ENCODE measurements at places on chromosomes 6 and 20. TPM values are rescaled to one million over a fixed set of nuclear protein-coding genes. Genes with fewer than 3 reads are reported as not detected.

The TP53RK gene
- total RNA-seq, result 19.5 TPM

The OR2H1 gene
- not detected for total RNA-seq

The UBD gene
- not detected for total RNA-seq

The CLIC5 gene
- total RNA-seq, result not detected

The PERP gene
- total RNA-seq, result 12.8 TPM

The POU3F2 gene
- total RNA-seq, result not detected

The SDCBP2 gene
- total RNA-seq, result 2.1 TPM

The TCF19 gene
- 8.4 TPM for total RNA-seq

The CDH4 gene
- total RNA-seq, result 4.8 TPM

The TDRD6 gene
- 0.33 TPM for total RNA-seq

The THBD gene
- 8.4 TPM for total RNA-seq

The VNN1 gene
- not detected for total RNA-seq

The LIN28B gene
- not detected for total RNA-seq

The HNF4A gene
- total RNA-seq, result not detected

The DSN1 gene
- total RNA-seq, result 8.3 TPM

The LRRC1 gene
- 12.1 TPM for total RNA-seq

The DEFB113 gene
- not detected for total RNA-seq

The L3MBTL1 gene
- total RNA-seq, result 6.2 TPM

The TMEM74B gene
- not detected for total RNA-seq

The NFATC2 gene
- under 0.01 TPM for total RNA-seq

The TAAR2 gene
- total RNA-seq, result not detected

The DEFB128 gene
- not detected for total RNA-seq

The GMEB2 gene
- total RNA-seq, result 10.9 TPM

The SLC35D3 gene
- total RNA-seq, result not detected

The FAM83C gene
- total RNA-seq, result not detected

The MAD2L1BP gene
- total RNA-seq, result 19.2 TPM

The RANBP9 gene
- total RNA-seq, result 39.8 TPM

The NMBR gene
- total RNA-seq, result under 0.01 TPM

The CALHM5 gene
- total RNA-seq, result 4.4 TPM

The GJA10 gene
- not detected for total RNA-seq

The RIPK1 gene
- 22.1 TPM for total RNA-seq

The HLA-DOA gene
- total RNA-seq, result not detected

The PPP1R16B gene
- under 0.01 TPM for total RNA-seq

The PTCRA gene
- not detected for total RNA-seq

The GMNN gene
- total RNA-seq, result 12.9 TPM

The DCDC2 gene
- total RNA-seq, result not detected

The COMMD7 gene
- 39.6 TPM for total RNA-seq

The SS18L1 gene
- 7.4 TPM for total RNA-seq

The CALHM6 gene
- 0.33 TPM for total RNA-seq

The DLGAP4 gene
- 25.9 TPM for total RNA-seq

The CLPSL2 gene
- total RNA-seq, result not detected

The SLC13A3 gene
- 4.1 TPM for total RNA-seq

The ZNF343 gene
- 15.0 TPM for total RNA-seq

The GSTA1 gene
- under 0.01 TPM for total RNA-seq

The TLDC2 gene
- under 0.01 TPM for total RNA-seq

The HUS1B gene
- total RNA-seq, result 0.77 TPM

The KHDC1L gene
- total RNA-seq, result not detected

The GNL1 gene
- 67.0 TPM for total RNA-seq

The DUSP15 gene
- total RNA-seq, result not detected

The GSTA3 gene
- total RNA-seq, result not detected

The WFDC12 gene
- not detected for total RNA-seq

The BFSP1 gene
- 2.3 TPM for total RNA-seq

The CPNE5 gene
- total RNA-seq, result 0.26 TPM

The BMP2 gene
- total RNA-seq, result 15.9 TPM

The GRM1 gene
- 0.17 TPM for total RNA-seq

The LBP gene
- under 0.01 TPM for total RNA-seq

The ATXN1 gene
- 26.2 TPM for total RNA-seq
